T-helper 2 cell treated with Interferon-gamma antibody and Interleukin-4, amounts not matched to agents 5 μg/mL and 100 μg/mL, for 36 hours (primary cell): ENCODE measurements at places on chromosomes 4 and X.

DNA sequence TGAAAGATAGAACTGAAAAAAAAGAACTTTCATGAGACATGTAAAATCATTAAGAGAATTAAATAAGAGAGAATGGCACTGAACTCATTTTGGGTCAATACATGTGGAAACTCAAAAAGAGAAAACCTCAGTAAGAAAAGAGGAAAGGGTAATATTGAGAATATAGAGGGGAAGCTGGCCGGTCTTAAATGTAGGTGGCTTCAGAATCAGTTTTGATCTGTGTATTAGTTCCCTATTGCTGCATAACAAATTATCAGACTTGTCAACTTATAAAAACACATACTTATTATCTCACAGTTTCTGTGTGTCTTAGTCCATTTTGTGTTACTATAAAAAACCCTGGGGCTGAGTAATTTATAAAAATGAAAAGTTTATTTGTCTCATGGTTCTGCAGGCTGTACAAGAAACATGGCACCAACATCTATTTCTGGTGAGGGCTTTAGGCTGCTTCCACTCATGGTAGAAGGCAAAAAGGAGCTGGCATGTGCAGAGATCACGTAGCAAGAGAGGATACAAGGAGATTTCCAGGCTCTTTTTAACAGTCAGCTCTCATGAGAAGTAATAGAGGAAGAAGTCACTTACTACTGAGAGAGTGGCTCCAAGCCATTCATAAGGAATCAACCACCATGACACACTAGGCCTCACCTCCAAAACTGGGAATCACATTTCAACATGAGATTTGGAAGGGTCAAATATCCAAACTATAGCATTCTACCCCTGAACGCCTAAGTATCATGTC lies 29.6 kb downstream of the SATL1 start:
- DNase-seq: no peak

DNA sequence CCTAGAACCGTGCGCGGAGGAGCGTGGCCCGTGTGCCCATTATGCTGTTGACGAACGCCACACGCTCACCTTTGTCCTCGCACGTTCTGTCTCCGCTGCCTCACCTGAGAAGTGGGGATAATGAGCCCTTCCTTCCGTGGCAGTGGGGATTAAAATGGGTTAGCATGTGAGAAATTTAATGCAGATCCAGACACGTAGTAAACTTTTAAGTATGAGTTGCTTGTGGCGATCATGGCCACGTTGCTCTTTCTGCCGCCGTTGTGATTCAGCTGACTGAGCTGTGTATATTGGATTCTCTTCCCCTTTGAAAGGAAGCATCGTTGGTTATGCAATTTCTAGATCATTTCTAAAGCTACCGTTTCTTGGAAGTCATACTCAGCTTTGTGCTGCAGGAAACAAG lies 16.5 kb downstream of the TBC1D14 start:
- no peak for DNase-seq

GRCh38 chr4:175953960-175954521 lies 111.6 kb upstream of the WDR17 start:
- DNase-seq: no peak

DNA sequence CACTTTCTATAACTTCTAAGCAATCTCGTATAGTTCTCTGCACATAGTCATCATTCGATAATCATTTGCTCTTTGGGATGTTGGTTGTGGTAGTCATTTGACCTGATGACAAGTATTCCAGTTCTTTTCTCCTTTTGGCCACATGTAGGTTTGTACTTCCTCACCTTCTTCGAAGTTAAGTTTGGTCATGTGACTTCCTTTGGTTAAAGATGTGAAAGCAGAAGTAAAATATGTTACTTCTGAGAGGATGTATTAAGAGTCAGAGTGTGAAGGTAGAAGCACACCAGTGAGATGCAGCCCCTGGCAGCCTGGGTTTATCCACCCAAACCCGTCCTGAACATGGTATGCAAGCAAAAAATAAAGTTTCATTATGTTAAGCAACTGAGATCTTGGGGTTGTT lies 48.9 kb upstream of the ZNF518B start:
- no peak for DNase-seq

GRCh38 chrX:67917421-67918010 lies 373.7 kb downstream of the AR start:
- no peak for DNase-seq

DNA sequence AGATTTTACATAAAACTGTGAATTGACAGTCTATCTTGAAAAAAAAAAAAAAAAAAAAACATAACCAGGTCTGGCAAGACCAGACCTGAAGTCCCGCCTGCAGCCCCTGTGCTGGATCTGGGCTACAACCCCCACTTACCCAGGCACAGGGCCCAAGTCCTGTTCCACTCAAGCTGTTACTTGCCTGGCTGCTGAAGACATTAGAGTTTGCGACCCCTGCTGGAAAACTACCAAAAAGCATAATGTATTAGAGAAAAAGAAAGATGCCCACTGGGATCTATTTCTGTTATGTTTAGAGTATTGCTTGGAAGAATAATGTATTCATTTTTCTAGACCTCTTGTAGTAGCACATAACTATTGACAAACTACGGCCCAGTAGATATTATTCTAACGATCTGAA lies 4.7 kb downstream of the HS3ST1 start:
- no peak for DNase-seq

- DNase-seq: no peak
Measured at GRCh38 chr4:74205046-74205445, 47.1 kb downstream of the MTHFD2L start.

DNA sequence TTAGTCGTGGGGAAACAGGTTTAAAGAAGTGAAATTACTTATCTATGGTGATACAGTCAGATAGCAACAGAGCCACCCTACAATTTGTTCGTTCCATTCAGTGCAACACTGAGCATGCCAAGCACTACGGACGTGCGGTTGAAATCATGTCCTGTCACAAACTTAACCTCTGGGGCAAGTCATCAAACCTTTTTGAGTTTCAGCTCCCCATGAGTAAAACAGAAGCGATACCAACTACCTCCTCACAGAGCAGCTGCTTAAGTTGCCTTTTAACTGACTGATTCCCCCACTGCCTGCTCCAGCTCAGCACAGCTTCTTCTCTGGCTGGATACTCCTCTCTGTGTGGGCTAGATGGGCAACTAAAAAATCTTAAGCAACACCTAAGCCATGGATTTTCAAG lies 36.0 kb downstream of the LHFPL1 start:
- no peak for DNase-seq

DNA sequence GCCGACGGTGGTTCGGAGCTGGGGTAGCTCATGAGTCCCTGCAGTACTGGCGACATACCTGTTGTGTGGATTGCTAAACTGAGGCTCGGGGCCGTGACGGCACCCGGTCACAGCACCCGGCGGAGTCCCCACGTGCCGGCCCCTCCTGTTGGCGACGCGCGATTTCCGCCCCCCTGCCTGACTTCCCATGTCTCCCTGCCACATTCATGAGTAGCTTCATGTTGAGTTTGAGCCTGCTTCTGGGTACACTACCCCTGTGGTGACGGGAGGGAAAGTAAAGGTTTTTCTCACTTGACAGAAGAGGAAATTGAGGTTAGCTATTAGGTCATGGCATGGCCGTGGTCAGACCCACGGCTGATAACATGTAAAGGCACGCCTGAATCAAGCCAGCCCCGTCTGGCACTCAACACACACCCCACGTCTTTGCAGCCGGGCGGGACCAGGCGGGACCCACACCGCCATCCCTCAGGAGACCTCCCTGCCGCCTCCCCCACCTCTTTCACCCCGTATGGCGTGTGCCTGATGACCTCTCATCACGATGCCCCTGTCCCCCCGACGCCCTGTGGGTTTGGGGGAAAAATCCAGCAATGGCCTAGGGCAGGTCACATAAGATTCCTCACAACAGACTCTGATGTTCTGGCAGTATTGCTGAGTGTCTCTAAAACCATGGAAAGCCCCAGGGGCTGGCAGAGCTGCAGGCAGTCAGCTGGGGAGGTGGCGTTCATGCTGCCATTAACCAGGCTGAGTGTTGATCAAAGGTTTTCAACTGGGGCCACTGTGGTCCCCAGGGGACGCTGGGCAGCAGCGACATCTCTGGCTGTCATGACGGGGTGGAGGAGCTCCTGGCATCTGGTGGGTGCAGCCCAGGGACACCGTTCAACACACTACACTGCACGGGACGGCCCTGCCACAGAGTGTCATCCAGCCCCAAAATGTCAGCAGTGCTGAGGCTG lies 29.2 kb downstream of the P2RY8 start:
- DNase-seq: no peak
